ENCODE measurements at places on chromosomes 16 and 17. TPM values are rescaled to one million over a fixed set of nuclear protein-coding genes. Genes with fewer than 3 reads are reported as not detected.
A peak's percentile ranks its signal among the peaks of the same experiment; 100 is the strongest.

DNA sequence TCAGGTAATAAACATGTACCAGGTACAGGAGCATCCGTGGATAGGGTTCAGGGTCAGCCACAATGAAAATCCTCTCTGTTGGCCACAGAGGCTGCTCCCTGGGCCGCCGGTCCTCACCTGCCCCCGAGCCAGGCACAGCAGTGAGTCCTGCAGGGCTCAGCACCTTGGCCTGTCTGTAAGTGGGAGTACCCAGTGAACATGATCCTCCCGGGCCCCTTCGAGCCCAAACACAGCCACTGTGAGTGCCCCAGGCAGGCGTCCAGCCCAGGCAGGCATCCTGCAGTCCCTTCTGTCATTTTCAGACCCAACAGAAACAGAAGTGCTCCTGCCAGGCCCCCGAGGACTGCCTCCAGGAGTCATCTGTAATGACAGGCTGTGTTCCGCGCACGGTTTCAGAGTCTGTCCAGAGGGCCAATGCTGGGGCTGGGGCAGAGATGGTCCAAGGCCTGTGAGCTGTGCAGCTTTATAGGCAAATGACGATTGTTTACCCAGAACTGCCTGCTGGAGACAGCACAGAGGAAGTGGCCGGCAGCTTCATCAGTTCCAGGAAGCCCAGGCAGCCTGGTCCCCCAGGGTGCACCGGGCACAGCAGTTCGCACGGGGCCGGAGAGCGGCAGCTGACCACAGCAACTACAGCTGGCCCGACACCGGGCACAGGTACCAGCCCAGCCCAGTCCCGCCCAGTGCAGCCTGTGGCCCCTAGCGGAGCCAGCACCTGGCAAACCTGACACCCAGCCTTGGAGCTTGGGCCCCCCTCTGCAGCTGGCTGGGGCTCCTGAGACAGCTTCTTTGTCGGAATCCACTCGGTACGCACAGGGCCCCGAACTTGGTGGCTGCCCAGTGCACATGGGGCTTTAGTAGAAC lies 13.2 kb downstream of the SLC7A5 start:
- H3K4me1 ChIP-seq: peaks cover 99% of the 10 kb centered on the region
- peaks cover 38% of the 10 kb centered on the region for H3K36me3 ChIP-seq
- H3K4me3 ChIP-seq: no peak overlapping the region

DNA sequence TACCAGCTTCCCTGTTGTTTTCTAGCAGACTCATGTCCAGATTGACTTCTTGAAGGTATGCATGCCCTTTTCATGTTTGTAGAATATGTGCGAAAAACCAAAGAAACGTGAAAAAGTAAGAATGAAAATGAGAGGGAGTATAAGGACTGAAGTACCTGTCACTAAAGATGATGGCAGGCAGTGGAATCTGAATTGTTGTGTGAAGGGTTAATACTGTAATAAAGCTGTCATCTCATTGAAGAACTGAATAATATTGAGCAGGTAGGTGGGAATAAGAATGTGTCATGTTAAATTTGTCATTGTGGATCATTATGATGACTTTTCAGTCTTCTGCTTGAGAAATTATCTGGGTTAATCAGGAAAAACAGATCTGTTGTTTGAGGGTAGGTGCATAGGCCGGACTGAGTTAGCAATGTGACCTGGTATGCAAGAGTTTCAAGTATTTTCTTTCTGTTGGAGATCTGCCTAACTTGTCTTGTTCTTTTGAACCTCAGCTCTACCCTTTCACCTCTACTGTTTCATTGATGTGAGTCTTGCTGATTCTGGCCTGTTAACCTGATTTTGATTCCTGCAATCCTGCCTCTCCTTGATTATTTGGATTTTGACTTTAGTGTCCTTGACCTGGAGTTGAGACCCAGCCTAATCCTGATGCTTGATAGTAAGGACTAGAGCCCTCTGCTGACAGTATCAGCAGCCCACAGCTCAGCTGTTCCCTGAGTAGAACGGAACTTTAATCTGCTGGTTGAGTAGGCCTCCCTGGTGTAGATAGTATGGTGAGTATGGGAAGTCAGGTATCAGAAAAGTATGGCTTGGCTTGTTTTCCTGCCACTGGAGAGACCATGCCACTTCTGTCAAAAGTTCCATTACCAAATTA lies 64.6 kb downstream of the MAP2K4 start:
- H3K27ac ChIP-seq: no peak overlapping the region
- no peaks in the 10 kb centered on the region for H3K27me3 ChIP-seq
- DNase-seq: no peak
- no peaks in the 10 kb centered on the region for H3K36me3 ChIP-seq

GRCh38 chr17:50816771-50817751 lies 18.3 kb upstream of the WFIKKN2 start:
- H3K27ac ChIP-seq: no peak overlapping the region
- no peaks in the 10 kb centered on the region for H3K4me1 ChIP-seq
- no peaks in the 10 kb centered on the region for H3K36me3 ChIP-seq
- no peak overlapping the region for H3K4me3 ChIP-seq
- peak; percentile 78 for DNase-seq

DNA sequence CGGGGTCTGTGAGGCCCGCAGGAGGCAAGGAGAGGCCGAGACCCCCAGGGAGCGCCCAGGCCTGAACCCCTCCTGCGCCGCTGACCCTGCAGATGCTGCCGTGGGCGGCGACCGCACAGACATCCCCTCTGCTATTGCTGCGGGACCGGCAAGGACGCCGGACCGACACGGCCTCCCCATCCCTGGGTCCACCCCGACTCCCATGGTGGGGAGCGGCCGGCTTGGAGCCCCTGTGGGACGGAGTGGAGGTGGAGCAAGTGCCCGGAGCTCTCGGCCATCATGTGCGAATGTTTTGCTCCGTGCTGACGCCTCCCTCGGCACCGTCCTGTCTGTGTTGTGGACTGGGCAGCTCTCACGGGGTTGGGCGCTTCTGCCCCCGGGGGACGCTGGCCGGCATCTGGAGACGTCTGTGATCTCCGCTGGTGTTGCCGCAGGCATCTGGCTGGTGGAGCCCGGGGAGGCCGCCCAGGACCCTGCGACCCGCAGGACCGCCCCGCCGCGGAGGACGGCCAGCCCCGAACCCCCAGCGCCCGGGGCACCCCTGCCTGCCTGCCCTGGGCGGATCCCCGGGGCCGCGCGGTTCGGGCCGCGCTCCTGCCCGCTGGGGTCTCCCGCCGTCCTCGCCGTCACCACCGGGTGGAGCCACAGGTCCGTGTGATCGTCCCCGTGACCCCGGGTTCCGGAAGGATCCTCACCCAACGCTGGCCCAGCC lies 12.8 kb upstream of the GNG13 start:
- no peaks in the 10 kb centered on the region for H3K27me3 ChIP-seq
- DNase-seq: peak; percentile 70
- H3K4me3 ChIP-seq: no peak overlapping the region
- H3K36me3 ChIP-seq: no peaks in the 10 kb centered on the region

DNA sequence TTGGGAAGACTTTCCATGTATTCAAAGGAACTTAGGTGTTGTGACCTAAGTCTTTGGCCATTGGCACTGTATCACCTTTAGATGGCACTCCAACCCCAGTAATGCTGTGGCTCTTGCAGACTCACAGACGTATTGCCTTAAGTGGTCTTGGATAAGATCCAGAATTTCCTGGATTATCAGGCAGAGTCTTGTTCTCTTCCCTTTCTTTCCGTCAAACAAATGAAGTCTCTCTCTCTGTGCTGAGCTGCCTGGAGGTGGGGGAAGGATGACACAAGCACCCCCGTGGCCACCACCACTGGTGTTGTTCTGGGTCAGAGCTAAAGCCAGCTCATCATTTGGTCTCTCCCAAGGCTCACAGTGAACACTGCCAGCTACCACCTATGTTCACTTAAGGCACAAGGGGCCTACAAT lies 789.9 kb upstream of the KIF2B start:
- peak; percentile 51 for DNase-seq
- H3K27me3 ChIP-seq: no peaks in the 10 kb centered on the region
- no peaks in the 10 kb centered on the region for H3K36me3 ChIP-seq
- no peaks in the 10 kb centered on the region for H3K4me1 ChIP-seq

GRCh38 chr17:45841883-45842525 lies 2.7 kb upstream of the SPPL2C start:
- H3K27me3 ChIP-seq: no peaks in the 10 kb centered on the region
- no peak overlapping the region for H3K4me3 ChIP-seq
- no peaks in the 10 kb centered on the region for H3K36me3 ChIP-seq
- DNase-seq: no peak

GRCh38 chr17:71759422-71760060 lies 361.3 kb upstream of the SOX9 start:
- no peak overlapping the region for H3K27ac ChIP-seq
- DNase-seq: no peak
- no peaks in the 10 kb centered on the region for H3K27me3 ChIP-seq
- no peaks in the 10 kb centered on the region for H3K4me1 ChIP-seq

DNA sequence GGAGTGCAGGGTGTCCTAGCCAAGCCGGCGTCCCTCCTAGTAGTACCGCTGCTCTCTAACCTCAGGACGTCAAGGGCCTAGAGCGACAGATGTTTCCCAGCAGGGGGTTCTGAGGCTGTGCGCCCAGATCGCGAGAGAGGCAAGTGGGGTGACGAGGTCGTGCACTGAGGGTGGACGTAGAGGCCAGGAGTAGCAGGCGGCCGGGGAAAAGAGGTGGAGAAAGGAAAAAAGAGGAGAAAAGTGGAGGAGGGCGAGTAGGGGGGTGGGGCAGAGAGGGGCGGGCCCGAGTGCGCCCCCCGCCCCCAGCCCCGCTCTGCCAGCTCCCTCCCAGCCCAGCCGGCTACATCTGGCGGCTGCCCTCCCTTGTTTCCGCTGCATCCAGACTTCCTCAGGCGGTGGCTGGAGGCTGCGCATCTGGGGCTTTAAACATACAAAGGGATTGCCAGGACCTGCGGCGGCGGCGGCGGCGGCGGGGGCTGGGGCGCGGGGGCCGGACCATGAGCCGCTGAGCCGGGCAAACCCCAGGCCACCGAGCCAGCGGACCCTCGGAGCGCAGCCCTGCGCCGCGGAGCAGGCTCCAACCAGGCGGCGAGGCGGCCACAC lies at the start of gene MMP2:
Gene MMP2 (plus strand): TSS at position 372 of the 603 bp plus-strand sequence. CDS start 282 bp downstream, outside the sequence.
- H3K4me3 ChIP-seq: no peak within 1 kb of the TSS
- no peak for DNase-seq
- no peaks in the 10 kb centered on the region for H3K36me3 ChIP-seq
- no peak within 1 kb of the TSS for H3K27ac ChIP-seq
- H3K27me3 ChIP-seq: no peaks in the 10 kb centered on the region

GRCh38 chr17:39563476-39563875 lies 44.2 kb downstream of the NEUROD2 start:
- H3K36me3 ChIP-seq: peaks cover 10% of the 10 kb centered on the region
- H3K27me3 ChIP-seq: no peaks in the 10 kb centered on the region
- H3K27ac ChIP-seq: no peak overlapping the region

DNA sequence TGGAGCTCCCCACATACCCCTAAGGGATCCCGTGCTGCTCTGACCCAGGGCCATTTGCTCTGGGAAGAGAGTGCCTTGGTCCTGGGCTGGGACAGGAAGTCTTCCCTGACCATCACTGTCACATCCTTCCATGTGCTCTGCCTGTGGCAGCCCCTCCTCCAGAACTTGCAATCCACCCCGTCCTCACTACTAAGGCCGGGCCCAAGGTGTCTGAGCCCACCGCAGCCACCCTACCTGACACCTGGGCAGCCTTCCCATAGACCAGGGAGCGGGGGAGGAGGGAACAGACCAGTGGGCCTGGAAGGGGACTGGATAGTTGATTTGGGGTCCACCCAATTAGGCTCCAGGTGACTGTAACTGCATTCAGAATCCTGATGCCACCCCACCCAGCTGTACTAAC lies 117.5 kb upstream of the CRHR1 start:
- no peak overlapping the region for H3K4me3 ChIP-seq
- no peak for DNase-seq
- H3K36me3 ChIP-seq: no peaks in the 10 kb centered on the region
- H3K27ac ChIP-seq: no peak overlapping the region

DNA sequence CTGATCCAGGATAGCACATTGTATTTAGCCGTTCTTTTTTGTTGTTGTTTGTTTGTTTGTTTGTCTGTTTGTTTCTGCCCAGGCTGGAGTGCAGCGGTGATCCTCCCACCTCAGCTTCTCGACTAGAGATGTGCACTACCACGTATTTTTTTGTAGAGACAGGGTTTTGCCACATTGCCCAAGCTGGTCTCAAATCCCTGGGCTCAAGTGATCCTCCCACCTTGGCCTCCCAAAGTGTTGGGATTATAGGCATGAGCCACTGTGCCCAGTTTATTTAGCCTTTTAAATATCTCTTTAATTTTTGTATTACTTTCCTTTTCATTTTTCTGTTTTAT lies 9.2 kb upstream of the NLRC5 start:
- H3K36me3 ChIP-seq: no peaks in the 10 kb centered on the region
- DNase-seq: no peak
- no peak overlapping the region for H3K27ac ChIP-seq
- peaks cover 69% of the 10 kb centered on the region for H3K4me1 ChIP-seq
- H3K4me3 ChIP-seq: no peak overlapping the region

Gene SLC47A2
- not detected for total RNA-seq

Gene DBNDD1
- total RNA-seq: 0.43 TPM

Gene TEKT5
- total RNA-seq: 1.6 TPM
